Stimulated activated CD4-positive, alpha-beta T cell treated with anti-CD3 and anti-CD28 coated beads, Interleukin-15, amount 100 ng/mL, for 24 hours (primary cell): ENCODE measurements at places on chromosomes 5 and 9.

GRCh38 chr9:133995012-133995896 lies 3.1 kb upstream of the VAV2 start:
- peak; percentile 24 for DNase-seq

- no peak for DNase-seq
Observed at GRCh38 chr5:128237546-128237945, 154.0 kb downstream of the SLC12A2 start.

- no peak for DNase-seq
Observed at GRCh38 chr5:94266170-94266569, 352.2 kb downstream of the KIAA0825 start.

DNA sequence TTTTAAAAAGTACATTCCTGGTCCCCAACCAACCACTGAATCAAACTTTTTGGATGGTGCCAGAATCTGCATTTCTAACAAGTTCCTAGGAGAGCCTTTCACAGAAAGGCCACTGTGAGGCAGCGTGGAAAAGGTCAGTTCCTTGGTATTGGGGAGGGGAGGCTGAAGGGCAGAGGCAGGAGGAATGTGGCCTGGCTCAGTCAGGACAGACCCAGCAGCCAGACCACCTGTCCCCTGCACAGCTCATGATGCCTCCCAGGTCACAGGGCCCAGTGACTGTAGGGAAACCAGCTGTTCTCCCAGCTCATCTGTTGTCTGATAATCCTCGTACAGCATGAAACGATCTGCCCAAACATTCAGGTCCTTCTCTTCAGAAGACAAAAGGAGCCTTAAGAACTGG lies 132.9 kb downstream of the LHFPL2 start:
- no peak for DNase-seq

DNA sequence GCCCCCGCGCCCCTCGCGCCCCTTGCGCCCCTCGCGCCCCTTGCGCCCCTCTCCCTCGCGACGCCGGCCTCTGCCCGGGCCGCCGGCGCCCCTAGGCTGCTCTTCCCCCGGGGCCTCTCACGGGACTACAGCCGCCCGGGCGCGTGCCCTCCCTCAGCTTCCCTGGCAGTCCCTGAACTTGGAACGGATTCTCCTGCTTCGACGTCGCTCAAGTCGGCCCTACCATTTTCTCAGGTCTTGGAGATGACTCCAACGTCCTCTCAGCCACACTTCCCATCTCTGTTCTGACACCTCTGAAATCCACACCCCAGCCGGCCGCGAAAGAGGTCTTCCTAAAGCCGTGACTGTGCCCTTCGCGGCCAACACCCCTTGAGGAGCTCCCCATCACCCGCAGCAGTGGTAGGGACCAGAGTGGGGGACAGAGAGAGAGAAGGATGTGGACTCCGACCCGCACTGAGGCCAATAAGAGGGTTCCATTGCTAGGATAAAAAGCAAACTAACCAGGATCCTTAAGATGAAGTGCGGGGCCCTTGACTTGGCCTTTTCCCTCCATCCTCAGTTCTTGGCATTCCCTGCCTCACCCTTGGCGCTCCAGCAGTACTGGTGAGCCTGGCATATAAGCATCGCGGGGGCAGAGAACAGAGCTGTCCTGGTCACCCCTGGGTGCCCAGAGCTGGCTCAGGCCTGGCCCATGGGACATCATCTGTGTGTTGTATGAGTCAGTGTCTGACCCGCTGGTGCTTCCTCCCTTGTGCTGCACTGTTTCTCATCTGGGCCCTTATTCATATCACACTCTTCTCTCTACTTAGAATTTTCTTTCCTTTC lies 38.6 kb upstream of the GARNL3 start:
- no peak for DNase-seq

GRCh38 chr9:104774831-104775573 lies 11.1 kb downstream of the NIPSNAP3B start:
- no peak for DNase-seq

- no peak for DNase-seq
Observed at GRCh38 chr9:15711531-15711930, 158.7 kb downstream of the CCDC171 start.

- DNase-seq: no peak
Observed at GRCh38 chr5:5351288-5351979, 71.0 kb upstream of the ICE1 start.

GRCh38 chr5:7420510-7421280 lies 24.8 kb downstream of the ADCY2 start:
- no peak for DNase-seq

DNA sequence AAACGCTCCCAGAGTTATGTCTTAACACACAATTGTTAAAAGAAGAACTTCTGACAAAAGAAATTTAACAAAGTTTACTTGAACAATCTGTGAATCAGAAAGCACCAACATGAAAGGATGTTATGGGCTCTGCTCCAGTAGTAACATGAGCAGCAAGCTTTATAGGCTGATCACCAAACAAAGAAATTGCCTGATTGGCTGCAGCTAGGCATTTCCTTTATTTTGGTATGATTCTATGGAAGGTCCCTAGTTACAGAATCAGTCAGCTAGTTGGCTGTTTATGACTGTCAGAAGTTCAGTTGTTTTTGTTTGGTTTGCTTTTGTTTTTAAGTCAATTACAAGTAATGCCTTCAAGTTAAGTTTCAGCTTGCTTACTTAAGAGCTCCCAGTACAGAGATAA lies 102.4 kb upstream of the SMC2 start:
- DNase-seq: no peak

DNA sequence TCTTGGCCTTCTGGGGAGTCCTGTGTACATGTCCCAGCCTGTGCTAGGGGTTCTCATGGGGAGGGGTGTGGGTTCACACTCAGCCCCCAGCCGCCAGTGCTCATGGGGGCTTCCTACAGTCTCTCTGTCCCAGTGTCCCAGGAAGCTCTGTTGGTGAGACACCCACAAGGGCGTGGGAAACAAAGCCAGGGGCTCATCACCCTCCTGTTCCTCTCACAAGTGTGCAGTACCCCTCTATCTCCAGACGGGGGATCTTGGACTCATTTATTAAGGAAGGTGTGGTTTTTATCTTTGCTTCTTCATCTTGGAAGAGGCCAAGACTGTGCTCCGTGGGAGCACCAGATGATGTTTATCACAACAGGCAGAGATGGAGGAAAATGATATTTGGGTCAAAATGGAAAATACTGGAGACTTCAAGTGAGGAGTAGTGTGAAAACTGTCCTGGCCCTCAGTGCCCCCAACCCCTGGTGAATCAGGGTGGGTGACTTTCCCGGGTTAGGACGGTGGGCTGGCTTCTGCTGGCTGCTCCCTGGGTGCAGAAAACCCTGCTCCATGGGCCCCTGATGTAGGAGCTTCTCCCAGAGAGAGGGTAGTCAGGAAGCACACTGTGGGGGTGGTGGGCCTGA lies 15.2 kb downstream of the TMEM171 start:
- peak; percentile 27 for DNase-seq

- DNase-seq: no peak
Observed at GRCh38 chr5:65041296-65042158, 272.8 kb downstream of the CWC27 start.

DNA sequence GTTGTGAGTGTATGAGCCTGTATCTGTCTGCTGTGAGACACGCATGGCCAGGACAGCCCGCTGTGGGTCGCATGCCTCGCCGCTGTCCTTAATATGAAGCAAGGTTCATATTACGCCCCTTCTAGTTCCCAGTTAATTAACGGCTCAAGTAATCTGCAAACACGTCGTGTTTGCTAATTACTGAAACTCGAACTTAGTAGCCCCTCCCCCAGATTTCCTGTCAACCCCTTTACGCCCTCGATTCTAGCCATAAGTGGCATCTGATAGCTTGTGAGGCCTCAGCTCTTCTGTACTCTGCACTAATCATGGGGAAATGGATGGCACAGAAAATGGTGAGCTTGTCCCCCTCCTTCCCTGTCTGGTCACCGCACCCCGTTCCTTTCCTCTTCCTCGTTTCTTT lies 116.9 kb upstream of the OTULINL start:
- no peak for DNase-seq

DNA sequence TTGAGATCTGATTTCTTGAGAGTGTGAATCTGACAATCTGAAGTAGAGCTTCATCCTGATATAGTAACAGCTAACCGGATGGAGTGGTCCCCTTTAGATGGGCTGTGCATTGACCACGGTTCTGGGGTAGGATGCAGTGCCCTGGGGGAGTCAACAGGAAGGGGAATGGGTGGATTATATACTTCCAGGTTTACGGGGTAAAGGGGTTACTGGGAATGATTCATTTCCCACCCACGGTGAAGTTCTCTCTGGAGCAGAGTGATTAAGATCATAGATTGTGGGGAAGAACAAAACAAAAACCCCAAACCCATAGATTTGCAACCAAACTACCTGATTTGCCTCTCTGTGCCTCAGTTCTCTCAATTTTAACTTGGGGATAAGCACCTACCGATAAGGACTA lies 1.5 kb upstream of the B4GALT7 start:
- DNase-seq: no peak
